ENCODE measurements at places on chromosomes 1 and 21.

DNA sequence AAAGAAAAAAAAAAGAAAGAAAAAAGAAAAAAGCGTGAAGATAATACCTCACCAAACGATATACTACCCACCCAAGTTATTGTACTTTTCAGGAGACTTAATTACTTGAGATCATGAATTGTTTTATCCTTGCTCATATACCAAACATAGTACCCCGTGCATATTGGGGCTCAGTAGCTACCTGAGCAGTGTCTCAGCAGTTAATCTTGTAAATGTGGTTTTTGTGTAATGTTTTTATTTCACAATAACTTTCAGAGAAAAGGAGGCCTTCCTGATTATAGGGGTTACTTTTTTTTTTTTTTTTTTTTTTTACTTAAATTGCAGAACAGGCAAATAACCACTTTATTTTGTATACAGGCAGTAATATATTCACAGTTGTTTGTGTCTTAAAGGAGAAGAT, 80.3 kb downstream of the OSBPL9 start:
- DNase-seq, result no peak

GRCh38 chr1:111274653-111275052, 16.0 kb upstream of the CHIA start:
- DNase-seq, result no peak

GRCh38 chr1:94743862-94744261, 76.3 kb upstream of the SLC44A3 start:
- DNase-seq, result no peak

GRCh38 chr1:66399888-66400529, 133.9 kb upstream of the SGIP1 start:
- no peak for DNase-seq

- DNase-seq, result peak; percentile 92
Measured at GRCh38 chr1:207499573-207499972, 3.6 kb downstream of the CR1 start.

- no peak for DNase-seq
Measured at GRCh38 chr1:63453232-63453631, 69.8 kb downstream of the ITGB3BP start.

GRCh38 chr1:15299806-15300205, 52.8 kb downstream of the FHAD1 start:
- no peak for DNase-seq

- no peak for DNase-seq
Measured at GRCh38 chr1:28136169-28136921, 40.1 kb downstream of the PTAFR start.

DNA sequence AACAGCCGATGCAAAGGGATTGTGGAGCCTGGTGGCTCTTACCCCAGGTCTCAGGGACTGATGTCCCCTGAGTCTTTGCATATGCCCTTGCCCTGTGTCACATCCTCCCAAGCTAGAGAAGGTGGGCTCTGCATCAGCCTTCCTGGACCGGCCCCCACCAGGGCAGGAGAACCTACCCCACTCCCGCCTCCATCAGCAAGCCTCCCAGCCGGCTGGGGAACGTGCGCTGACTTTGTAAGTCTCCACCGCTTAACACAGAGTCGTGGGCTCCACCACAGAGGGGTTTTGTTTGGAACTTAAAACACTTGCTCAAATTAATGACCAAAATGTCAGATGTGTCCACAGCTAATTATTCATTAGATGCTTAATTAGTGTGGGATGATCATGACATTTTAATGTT, 255.2 kb upstream of the VAMP3 start:
- DNase-seq, result no peak
